Vagina (tissue), 2 donors: ENCODE measurements at places on chromosomes 5 and 9. TPM values are rescaled to one million over a fixed set of nuclear protein-coding genes. Genes with fewer than 3 reads are reported as not detected.

AFAP1L1 gene
- total RNA-seq, result 14.7 TPM

DNA sequence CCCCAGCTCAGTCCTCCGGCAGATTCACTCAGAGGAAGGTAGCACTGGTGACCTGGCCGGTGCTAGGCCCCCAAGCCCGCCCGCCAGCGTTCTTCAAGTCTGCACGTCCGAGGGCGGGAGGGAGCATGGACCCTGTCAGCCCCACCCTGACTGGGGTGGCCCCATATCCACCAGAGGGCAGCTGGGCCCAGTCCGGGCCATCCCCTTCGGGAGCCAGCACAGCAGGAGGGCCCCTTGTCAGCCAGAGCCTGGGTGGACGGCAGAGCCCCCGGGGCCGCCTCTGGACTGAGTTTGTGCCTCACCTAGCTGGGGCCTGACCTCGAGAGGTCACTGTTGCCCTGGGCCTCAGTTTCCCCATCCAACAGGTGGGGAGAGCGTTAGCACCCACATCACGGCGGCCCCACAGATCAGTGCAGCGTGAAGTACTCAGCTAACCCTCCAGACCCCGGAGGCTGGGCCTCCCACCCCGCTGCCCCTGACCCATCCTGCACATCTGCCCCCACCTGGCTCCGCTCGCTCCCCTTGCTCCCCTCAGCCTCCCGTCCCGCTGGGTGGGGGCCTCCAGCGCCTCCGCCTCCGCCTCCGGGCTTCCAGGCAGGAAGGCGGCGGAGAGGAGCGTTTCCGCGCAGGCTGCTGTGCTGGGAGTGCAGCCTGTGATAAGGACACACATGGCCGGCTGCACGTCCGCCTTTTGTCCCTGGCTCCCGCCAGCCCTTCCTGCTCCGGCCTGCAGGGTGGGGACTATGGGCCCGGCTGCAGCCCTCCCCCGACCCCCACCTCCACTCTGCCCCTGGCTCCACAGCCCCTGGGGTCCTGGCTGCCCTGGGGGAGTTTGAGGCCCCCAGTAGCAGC is 16.6 kb upstream of the EGFL7 start:
- H3K36me3 ChIP-seq, result no peaks in the 10 kb centered on the region
- H3K27ac ChIP-seq, result no peak overlapping the region
- peaks cover 13% of the 10 kb centered on the region for H3K4me1 ChIP-seq
- peak overlapping the region; percentile 22 for H3K4me3 ChIP-seq
- DNase-seq, result no peak

DNA sequence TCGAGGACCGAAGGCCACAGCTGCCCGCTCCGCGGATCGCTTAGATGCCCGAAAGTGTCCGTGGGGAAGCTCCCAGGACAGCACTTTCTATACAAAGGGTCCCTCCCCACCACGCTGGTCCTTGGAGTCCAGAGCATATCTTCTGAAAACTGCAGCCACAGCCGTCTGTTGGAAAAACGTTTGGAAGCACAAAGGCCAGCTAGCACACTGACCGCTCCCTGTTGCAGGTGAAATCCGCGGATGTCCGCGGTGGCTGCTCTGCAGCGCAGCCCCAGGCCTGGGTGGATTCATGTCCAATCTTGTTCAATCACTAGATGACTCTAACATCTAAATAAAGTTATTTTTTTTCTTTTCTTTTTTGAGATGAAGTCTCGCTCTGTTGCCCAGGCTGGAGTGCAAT is 32.8 kb upstream of the FANCC start:
- H3K36me3 ChIP-seq, result no peaks in the 10 kb centered on the region
- no peak overlapping the region for H3K4me3 ChIP-seq
- H3K27ac ChIP-seq, result no peak overlapping the region
- peak; percentile 34 for DNase-seq
- no peaks in the 10 kb centered on the region for H3K27me3 ChIP-seq

- no peaks in the 10 kb centered on the region for H3K4me1 ChIP-seq
- no peak overlapping the region for H3K4me3 ChIP-seq
- DNase-seq, result no peak
- no peaks in the 10 kb centered on the region for H3K27me3 ChIP-seq
- no peaks in the 10 kb centered on the region for H3K36me3 ChIP-seq
- no peak overlapping the region for H3K27ac ChIP-seq
Measured at GRCh38 chr5:113562828-113563400, 49.4 kb downstream of the YTHDC2 start.

DNA sequence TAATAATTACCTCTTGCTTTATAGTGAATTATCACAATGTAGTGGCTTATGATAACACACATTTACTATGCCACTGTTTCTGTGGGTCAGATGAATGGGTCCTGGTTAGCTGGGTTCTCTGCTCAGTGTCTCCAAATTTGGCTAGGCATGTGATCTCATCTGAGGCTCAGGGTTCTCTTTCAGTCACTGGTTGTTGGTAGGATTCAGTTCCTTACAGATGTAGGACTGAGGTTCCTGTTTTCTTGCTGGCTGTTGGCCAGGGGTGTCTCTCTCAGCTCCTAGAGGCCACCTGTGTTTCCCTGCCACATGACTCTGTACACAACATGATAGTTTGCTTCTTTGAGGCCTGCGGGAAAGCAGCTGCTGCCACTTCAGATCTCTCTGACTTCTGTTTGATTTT is 7.1 kb downstream of the NFX1 start:
- H3K27ac ChIP-seq, result no peak overlapping the region
- H3K27me3 ChIP-seq, result no peaks in the 10 kb centered on the region

OCLN gene
- 12.8 TPM for total RNA-seq

- H3K4me1 ChIP-seq, result no peaks in the 10 kb centered on the region
- no peaks in the 10 kb centered on the region for H3K27me3 ChIP-seq
- DNase-seq, result no peak
- no peaks in the 10 kb centered on the region for H3K36me3 ChIP-seq
- H3K4me3 ChIP-seq, result no peak overlapping the region
- H3K27ac ChIP-seq, result no peak overlapping the region
Measured at GRCh38 chr9:106119176-106119575, 424.8 kb downstream of the TMEM38B start.

DNA sequence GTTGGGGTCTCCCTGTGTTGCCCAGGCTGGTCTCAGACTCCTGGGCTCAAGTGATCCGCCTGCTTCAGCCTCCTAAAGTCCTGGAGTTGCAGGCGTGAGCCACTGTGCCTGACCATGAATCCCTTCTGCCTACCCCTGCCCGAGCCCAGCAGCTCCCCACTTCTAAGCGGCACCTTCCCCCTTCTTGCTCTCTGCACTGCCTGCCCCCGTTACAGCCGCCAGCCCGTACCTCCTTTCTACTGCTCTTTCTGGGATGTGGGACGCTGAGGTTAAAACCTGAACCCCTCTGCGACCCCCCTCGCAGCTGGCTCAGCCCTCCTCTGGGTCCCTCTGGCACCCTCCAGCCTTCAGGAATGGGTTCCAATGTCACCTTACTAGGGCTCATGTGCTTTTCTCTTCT is 249.6 kb downstream of the PBX3 start:
- no peak for DNase-seq
- no peaks in the 10 kb centered on the region for H3K4me1 ChIP-seq
- no peaks in the 10 kb centered on the region for H3K36me3 ChIP-seq
- no peaks in the 10 kb centered on the region for H3K27me3 ChIP-seq
- H3K4me3 ChIP-seq, result no peak overlapping the region
- no peak overlapping the region for H3K27ac ChIP-seq

DNA sequence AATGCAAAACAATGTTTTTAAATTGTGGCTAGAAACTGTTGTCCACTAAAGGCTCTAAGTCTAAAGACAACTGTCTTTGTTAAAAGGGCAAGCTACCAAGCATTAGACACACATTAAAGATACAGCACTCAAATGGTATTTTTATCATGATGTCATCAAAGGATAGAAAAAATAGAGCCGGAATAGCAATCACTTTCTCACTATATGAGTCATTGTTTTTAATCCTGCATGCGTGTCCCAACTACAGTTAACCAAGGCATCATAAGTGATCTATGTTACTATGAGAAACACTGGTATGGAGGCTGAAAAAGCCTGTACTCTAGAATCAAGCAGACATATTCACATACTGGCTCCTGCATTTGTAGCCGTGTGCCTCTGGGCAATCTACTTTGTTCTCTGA is 1.9 kb upstream of the PJA2 start:
- H3K27me3 ChIP-seq, result no peaks in the 10 kb centered on the region
- peak overlapping the region; percentile 99 for H3K27ac ChIP-seq
- H3K4me1 ChIP-seq, result peaks cover 39% of the 10 kb centered on the region
- H3K4me3 ChIP-seq, result no peak overlapping the region

GRCh38 chr9:137314561-137315560 is 12.8 kb upstream of the NRARP start:
- H3K36me3 ChIP-seq, result no peaks in the 10 kb centered on the region
- peak overlapping the region; percentile 76 for H3K27ac ChIP-seq
- no peak overlapping the region for H3K4me3 ChIP-seq
- DNase-seq, result no peak

CCIN gene
- total RNA-seq, result not detected

DNA sequence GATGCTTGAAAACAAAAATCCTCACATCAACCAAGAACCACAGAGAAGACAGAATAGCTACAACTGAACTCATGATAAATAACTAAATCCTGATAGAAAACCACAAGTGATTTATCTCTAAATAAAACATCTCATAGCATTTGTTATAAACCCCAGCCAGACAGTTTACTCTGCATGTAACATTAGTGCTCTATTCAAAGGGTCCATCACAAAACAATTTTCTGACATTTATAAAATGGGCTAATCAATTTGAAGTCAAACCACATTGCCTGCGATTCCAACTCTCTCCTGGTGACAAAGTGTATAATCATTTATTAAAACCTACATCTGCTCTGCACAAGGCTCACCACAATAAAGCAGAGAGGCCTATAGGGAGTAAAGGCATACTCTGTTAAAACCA is 49.8 kb downstream of the UIMC1 start:
- H3K36me3 ChIP-seq, result peaks cover 17% of the 10 kb centered on the region
- no peak overlapping the region for H3K27ac ChIP-seq
- no peak overlapping the region for H3K4me3 ChIP-seq

DNA sequence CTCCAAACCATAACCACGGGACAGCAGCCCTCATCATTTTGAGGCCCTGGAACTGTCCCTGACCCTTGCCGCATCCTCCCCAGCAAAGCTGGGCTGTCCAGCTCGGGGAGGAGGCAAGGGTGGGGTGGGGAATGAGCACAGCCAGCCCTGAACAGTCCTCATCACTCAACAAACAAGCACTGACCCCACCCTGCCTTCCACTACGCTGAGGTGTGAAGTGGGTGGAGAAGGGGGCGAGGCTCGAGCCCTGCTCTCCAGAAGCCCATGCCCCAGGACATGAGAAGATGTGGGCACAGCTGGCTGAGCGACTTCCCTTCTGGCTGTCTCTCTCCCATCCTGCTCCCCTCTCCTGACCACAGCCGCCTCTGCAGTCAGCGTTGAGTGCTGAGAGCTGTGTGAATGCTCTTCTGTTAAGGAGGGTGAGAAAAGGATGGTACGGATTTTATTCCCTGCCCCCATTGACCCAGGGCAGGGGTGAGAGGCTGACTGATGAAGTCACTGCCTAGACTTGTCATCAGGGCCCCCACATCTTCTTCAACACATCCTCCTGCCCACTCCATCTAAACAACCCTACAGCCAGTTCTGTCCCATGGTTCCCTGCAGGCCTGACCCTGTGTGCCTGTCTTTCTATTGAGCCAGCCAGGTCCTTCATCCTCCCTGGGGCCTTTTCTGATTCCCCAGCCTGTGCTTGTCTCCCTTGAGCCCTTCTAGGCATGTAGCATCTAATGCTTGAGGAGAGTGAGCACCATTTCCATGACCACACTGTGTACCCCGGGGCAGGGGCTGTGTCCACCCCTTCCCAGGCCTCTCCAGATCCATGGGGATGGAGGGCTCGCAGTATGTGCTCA is 276.0 kb downstream of the FSTL4 start:
- DNase-seq, result no peak
- no peaks in the 10 kb centered on the region for H3K27me3 ChIP-seq
- no peaks in the 10 kb centered on the region for H3K4me1 ChIP-seq

PCDH12 gene
- total RNA-seq, result 3.2 TPM

- H3K4me1 ChIP-seq, result peaks cover 85% of the 10 kb centered on the region
- no peak overlapping the region for H3K4me3 ChIP-seq
- no peak overlapping the region for H3K27ac ChIP-seq
Measured at GRCh38 chr9:94169968-94170367, 85.7 kb downstream of the PTPDC1 start.

ZNF484 gene
- total RNA-seq, result 14.0 TPM

GRCh38 chr5:78467752-78468357 is 107.4 kb downstream of the SCAMP1 start:
- no peak overlapping the region for H3K27ac ChIP-seq
- H3K36me3 ChIP-seq, result no peaks in the 10 kb centered on the region
- DNase-seq, result no peak
- H3K4me3 ChIP-seq, result no peak overlapping the region
- no peaks in the 10 kb centered on the region for H3K4me1 ChIP-seq

PCDHGA7 gene
- total RNA-seq, result 5.2 TPM

GRCh38 chr9:3916411-3916810 is 383.5 kb downstream of the GLIS3 start:
- DNase-seq, result no peak
- H3K27ac ChIP-seq, result no peak overlapping the region
- peaks cover 7% of the 10 kb centered on the region for H3K4me1 ChIP-seq
- H3K36me3 ChIP-seq, result no peaks in the 10 kb centered on the region

C9 gene
- total RNA-seq, result not detected

DNA sequence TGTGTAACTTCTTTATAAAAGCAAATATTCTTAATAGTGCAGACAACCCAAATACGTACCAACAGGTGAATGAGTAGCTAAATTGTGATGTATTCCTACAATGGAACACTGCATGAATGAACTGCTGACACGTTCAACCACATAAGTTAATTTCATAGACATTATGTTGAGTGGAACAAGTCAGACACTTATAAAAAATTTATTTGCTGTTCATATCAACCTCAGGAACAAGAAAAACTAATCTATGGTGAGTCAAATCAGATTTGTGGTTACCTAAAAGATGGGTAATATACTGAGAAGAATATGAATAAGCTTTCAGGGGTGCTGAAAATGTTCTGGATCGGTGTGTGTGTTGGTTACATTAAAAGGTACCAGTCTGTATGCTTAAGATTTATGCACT is 35.7 kb downstream of the INVS start:
- H3K4me1 ChIP-seq, result no peaks in the 10 kb centered on the region
- H3K27ac ChIP-seq, result no peak overlapping the region
- no peaks in the 10 kb centered on the region for H3K36me3 ChIP-seq
- H3K4me3 ChIP-seq, result no peak overlapping the region

GRCh38 chr5:78295035-78295961 is 800 bp upstream of the AP3B1 start:
- no peak for DNase-seq
- no peaks in the 10 kb centered on the region for H3K27me3 ChIP-seq
- peak overlapping the region; percentile 99 for H3K4me3 ChIP-seq

DNA sequence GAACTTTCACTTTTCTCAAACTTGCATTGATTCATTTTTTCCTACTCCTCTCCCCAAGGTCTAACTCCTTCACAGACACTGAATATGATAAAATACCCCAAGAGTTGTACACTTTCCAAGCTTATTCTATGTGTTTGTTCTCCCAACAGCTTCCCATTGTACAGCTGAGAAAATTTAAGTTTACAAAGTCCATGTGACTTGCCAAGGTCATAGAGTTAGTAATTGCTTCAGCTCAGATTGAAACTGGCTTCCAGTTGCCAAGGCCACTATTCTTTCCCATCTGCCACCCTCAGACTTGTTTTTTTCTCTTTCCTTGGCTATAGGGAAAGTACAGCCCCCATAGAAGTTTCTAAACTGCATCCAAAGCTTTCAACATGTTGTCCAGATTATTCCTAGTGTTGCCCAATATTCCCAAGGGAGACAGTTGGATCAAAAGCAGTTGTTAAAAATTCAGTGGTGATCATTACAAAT is 34.8 kb downstream of the TNFSF8 start:
- no peak overlapping the region for H3K4me3 ChIP-seq
- H3K27me3 ChIP-seq, result no peaks in the 10 kb centered on the region
- no peak overlapping the region for H3K27ac ChIP-seq
- DNase-seq, result no peak
